ENCODE measurements at places on chromosomes 1 and 21.

GRCh38 chr1:24805534-24806301 lies 60.5 kb downstream of the CLIC4 start:
- DNase-seq: no peak

DNA sequence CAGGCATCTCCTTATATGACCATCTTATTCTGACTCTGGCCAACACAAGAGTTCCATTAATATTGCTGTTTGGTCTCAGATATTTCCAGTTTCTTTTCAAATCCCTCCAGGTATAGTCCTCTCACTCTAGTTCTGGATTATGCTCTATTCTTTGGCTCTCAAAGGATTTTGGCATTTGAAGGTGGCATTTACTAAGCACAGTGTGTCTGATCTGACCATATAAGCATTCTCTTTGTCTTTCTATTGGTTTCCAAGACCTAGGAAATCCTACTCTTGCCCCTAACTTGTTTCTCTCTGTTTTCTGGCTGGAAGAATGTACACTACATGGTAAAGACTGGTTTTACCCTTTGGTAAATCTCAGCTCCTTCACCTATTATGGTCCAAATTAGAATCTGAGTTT lies 12.7 kb upstream of the ACADM start:
- DNase-seq: no peak

- DNase-seq: no peak
These were observed 165.0 kb downstream of the TRIM33 start for GRCh38 chr1:114345930-114346479.

DNA sequence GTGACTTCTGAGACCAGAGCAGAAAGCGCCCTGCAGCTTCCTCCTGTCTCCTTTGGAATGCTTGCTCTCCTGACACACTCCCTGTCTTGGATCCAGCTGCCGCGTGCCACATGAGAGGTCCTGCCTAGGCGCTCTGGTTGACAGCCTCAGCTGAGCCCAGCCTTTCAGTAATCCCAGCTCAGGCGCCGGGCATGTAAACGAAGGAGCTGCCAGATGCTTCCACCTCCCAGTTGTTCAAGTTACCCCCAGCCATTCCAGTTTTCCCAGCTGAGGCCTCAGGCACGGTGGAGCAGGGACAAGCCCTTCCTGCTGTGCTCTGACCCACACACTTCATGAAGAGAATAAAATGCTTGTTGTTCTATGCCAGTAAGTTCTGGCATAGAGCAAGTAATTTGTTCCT lies 14.3 kb upstream of the CD34 start:
- no peak for DNase-seq

GRCh38 chr1:117852853-117853553 lies 76.4 kb downstream of the GDAP2 start:
- DNase-seq: no peak

DNA sequence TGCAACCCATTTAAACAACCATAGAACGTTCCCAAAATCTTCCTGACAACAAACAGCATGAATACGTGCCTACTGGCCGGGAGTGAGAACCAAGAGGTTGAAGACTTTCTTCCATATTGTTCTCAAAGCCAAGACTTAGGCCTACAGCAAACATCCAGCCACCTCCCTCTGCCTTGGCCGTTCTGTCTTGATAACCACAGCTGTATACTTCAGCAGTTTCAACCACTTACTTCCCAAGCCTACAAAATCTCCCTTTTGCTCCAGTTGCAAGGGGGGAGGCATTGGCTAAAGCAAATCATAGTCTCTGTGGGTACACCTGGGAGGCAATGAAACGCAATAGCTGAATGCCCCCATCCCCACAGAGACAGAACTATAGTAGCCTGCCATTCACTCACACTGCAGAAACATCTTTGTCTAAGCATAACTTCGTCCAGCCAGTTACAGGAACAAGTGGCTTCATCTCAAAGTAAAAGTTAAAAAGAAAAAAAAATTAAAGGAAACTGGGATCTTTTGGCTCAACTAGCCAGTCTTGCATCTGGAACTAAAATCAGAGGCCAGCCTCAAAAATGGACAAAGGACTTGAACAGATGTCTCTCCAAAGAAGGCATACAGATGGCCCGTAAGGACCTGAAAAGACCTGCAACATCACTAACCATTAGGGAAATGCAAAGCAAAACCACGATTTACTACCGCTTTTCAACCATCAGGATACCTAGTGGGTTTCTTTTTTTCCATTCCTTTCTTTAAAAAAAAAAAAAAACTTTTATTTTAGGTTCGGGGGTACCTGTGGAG lies 186.0 kb downstream of the PSMG1 start:
- DNase-seq: no peak

- no peak for DNase-seq
These were observed 112.2 kb upstream of the FMN2 start for GRCh38 chr1:239979456-239979855.

Data from stimulated activated CD4-positive, alpha-beta T cell treated with anti-CD3 and anti-CD28 coated beads, Interleukin-15, amount 100 ng/mL, for 1 hour (primary cell).